ENCODE measurements at places on chromosomes 4 and X. TPM values are rescaled to one million over a fixed set of nuclear protein-coding genes. Genes with fewer than 3 reads are reported as not detected.

- DNase-seq, result no peak
These were observed 404.5 kb downstream of the GBA3 start for GRCh38 chr4:23097251-23097650.

- DNase-seq, result no peak
These were observed 9.4 kb downstream of the ANKRD50 start for GRCh38 chr4:124703154-124703553.

DNA sequence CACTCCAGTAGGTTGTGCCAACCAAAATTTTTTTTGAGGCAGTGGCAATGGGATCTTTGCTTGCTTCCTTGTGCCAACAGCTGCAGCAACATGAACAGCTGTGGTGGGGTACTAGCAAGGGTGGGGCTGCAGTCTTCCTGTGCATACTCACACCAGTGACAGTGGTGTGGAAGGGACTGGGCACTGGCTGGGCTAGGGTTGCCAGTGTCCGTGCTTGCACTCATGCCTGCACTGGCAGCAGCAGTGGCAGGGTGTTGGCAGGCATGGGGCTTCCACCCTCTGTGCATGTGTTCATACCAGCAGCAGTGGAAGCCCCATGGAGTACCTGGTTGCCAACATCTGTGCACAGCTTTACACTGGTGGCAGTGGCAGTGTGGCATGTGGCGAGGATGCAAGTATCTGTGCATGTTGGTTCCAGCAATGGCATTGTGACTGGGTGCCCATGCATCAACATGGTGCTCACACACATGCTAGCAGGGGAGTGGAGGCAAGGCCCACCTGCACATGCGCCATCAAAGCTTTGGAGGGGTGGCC, 1312.6 kb downstream of the PCDH18 start:
- no peak for DNase-seq

MFAP3L gene
- 1.8 TPM for polyA plus RNA-seq

DNA sequence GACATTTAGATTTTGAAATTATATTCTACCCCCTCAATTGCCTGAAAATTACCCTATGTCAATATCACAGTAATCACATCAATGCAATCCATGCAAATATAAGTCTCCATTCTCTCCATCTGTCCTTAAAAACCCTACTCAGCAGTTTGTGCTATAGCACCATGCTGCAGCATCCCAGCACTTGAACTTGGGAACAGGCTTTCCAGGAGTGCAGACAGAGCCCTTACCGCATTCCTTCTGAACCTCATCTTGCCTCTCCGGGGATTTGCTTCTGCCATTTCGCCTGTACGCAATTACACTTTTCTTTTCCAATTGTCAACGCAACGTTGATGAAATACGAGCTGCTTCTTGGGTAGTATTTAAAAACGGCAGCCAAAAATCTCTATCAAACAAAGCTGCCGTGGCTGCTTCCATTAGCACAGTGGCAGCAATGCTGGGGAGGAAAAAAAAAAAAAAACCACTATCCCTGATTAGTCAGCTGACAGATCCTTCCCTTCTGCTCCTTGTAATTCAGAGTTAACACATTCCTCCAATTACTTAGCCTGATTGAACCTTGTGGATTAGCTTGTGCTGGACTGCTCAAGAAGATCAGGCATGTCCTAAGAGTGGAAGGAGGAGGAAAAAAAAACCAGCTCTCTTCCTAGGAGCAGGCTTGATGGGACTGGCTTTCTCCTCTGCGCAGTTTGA, 65.6 kb downstream of the MCF2 start:
- no peak for DNase-seq

TMPRSS11A gene
- polyA plus RNA-seq, result 0.05 TPM

DNA sequence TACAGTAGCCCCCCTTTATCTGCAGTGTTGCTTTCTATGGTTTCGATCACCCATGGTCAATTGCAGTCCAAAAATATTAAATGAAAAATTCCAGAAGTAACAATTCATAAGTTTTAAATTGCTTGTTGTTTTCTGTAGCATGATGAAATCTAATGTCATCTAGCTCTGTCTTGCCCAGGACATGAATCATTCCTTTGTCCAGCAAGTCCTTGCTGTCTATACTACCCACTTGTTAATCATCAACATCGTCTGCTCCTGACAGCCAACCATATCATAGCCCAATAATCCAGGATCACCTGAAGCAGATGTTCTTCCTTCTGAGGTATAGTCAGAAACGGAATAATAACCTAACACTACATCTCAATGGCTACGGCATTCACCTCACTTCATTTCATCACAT, 79.8 kb downstream of the ADAMTS3 start:
- no peak for DNase-seq

DNA sequence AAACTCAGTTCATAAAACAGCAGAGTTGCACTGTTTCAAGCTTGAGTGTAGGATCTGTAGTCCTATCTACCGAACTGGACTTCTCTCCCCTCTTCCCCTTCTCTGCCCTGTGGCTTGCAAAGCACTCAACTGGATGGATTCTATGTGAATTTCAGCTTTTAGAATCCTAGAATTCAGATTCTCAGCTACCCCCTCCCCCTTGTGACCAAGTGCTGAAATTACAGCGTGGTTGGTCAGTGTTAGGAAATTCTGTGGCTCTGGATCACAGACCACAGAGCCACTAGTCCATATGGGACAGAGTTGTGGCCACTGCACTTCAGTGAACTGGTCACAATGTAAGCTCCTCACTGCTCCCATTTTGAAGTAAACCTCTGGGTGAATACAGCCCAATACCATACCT, 64.6 kb upstream of the TRPC5 start:
- DNase-seq, result no peak

DNA sequence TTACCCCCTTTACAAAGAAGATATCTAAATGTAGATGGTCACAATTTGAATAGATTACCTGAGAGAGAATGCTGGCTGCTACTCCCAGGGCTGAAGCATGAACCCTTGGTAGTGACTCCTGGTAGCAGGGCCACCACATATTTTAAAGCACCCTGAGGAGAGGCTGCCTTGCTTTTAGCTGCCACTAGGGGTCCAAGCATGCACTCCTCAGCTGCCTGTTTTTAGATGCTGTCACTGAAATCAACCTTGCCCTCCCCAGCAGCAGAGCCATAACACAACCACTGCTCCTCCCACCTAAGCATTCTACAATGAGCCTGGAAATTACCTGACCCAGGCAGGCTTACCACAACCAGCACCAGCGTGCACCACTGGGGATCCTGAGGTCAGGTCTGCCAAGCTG, 850.9 kb downstream of the FAM133A start:
- no peak for DNase-seq

MAGEA1 gene
- not detected for polyA plus RNA-seq

ZCCHC13 gene
- polyA plus RNA-seq, result not detected

AGA gene
- polyA plus RNA-seq, result 31.5 TPM

DNA sequence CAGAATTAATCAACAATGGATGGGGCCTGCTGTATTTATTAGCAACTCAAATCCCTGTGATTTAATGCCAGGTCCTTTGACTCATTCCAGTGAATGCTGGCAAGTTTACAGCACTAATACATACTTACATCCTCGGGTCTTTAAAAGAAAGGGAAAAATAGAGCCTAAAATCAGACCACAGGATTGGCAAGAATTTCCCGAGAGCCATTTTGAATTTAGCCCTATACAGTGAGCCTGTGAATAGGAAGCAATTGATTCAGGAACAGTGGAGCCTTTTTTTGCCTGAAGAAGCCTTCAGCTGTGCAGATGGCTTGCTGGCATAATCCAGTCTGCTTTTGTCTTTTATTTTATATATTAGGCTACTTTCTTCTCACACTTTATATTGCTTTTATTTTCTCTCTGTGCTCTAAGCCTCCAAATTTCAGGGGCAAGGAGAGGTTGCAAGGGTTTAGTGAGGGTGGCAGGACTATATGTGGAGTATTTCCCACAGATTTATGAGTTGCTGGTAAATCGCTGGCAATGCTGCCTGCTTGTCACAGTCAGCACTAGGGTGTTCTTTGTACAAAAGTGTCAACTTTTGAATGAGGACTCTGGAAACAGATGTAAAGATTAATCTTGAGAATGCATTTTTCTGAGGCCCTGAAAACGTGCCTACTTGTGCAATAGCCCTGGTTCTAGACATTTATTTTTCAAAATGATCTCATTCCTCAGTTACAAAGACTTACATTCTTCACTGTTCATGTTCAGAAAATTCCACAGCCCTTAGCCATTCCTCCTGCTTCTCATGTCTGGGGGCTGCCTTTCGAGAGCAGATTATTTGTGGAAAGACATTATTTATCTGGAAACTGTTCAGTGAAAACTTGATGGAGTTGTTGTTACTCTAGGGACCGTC, 303.5 kb downstream of the SPRY1 start:
- DNase-seq, result peak; percentile 78

DNA sequence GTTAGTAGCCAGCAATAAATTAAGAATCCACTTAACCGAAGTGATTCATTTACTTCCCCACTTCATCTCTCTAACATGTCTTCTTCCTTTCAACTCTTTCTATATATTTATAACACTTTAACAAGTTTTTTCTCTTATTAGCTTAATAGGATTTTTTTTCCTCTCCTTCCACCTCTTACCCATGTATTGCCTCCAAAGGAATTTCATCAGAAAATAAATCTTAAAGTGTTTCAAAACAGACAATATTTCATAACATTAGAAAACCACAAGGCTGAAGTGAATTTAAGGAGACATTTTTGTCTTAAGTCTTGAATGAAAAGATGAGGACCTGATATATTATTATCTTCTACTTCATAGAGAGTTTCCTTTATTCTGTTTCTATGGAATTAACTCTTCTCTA, 101.5 kb downstream of the PDGFC start:
- DNase-seq, result no peak

GPR143 gene
- 5.2 TPM for polyA plus RNA-seq

NOX1 gene
- polyA plus RNA-seq, result 0.75 TPM

DNA sequence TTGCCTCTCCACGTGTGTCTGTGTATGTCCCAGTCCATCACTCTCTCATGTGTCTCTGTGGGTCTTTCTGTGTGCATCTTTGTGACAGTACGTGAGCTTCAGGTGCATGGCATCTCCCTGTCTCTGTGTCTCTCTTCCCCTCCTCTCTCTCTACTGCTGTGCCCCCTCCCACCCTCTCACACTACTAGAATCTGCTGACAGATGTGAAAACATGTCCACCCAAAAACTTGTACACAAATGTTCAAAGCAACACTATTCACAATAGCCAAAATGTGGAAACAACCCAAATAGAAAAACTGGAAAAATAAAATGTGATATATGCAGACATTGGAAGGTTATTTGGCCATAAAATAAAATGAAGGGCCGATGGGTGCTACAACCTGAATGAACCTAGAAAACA, 10.0 kb downstream of the EVC start:
- no peak for DNase-seq

DNA sequence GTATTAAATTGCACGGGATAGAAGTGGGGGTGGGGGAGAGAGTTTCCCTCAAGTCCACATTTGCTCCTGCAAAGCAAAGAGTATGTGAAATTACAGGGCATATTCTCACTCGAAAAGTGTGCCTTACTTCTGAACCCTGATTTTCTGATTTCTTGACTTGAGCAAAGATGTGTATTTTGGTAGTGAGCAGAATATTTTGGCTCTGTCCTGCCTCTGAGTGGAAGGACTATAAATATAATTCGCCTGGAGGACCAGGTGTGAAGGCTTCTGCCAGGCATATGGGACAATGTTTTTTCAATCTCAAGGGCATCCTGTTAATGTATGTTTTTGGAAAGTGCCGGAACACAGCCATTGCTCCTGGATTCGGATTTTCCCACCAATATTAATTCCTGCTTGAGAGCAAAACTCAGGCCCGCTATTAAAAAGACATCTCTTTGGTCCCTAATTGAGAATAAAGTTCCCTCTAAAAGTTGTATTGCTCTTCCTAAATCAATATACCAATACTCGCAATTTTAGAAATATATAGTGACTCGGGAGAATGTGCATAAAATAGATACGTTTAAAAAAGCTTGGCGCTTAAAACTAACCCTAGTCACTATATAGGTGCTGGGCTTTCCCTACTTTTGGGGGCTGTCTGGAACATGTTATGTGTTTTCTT, 15.3 kb upstream of the PITX2 start:
- DNase-seq, result no peak

CXCL1 gene
- 2.1 TPM for polyA plus RNA-seq

TCEAL7 gene
- 26.6 TPM for polyA plus RNA-seq

DNA sequence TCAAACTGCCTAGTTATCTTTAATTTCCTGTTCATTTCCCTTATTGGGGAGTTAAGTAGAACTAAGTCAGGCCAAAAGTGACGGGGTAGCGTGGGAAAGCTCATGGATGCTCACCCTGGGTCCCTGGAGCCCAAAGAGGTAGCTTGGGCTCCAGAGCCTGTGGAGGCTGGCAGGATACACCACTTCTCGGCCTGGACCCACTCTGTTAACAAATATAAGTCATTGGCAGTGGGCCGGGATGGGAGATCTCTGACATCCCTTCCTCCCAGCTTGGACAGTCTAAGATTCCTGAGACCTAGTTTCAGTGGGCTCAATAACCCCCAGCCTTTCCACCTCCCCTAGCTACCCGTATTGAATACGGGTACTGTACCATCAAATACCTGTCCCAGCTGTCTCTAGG, 106.1 kb downstream of the EFNB1 start:
- no peak for DNase-seq

DNA sequence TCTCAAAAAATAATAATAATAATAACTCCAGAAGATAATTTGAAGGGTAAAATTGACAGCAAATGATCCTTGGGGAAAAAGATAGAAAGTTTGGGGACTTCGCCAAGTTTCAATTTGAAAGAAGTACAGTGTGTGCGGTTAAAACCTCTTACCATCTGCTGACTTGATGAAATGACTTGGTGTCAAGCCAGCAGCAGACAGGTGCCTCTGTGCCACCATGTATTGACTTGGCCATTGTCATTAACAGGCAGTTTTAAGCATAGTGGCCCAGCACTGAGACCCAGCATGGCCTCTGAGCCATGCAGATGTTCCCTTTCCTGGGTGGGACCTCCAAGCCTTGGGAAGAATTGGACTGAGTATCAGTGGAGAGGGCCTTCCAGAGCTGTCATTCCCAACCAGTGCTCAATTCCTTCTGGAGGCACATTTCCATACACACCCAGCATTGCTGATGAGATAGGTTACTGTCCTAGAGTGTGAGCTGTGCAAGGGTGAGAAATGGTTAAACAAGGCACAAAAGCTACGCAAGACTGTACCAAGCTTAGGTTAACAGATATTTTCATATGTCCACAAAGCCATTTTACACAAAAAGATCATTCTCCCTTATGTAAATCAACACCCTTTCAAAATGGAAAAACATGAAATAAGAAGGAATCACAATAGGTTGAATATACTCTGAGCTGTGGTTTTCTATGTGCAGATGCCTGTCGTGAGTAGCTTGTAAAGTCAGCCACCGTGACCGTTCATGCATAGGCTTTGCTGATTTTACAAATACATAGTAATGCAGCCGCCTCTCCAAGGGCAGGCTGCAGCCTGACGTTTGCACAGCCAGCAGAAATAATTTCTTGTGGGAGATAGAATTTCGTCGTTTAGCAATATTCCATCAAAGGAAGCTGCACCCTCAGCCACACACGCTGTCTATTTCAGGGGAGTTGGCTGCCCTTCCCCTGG, 59.4 kb upstream of the FBXW7 start:
- DNase-seq, result no peak

- no peak for DNase-seq
These were observed 56.5 kb upstream of the ARX start for GRCh38 chrX:25072247-25072646.

DNA sequence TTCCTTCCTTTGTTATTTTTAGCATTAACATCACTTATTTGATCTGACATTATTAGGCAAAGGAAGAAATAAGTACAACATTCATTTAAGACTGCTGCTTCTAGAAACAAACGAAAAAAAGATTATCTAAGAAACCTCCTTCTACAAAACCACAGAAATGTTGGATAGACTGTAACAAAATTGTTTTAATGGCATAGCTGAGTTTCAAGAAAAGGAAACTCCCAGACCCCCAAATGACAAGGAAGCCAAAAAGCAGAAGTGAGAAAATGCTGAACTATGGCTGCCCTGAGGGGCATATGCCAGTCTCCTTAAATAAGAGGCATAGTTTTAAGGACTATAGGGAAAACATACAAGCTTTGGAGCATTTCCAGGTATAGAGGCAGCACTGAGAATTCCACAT, 1431.6 kb upstream of the TENM3 start:
- no peak for DNase-seq

Measured in right lung (tissue), 10 donors.